ENCODE measurements at places on chromosomes 1 and 21. TPM values are rescaled to one million over a fixed set of nuclear protein-coding genes. Genes with fewer than 3 reads are reported as not detected.

- no peak for DNase-seq
Measured at GRCh38 chr1:186930238-186930637, 101.5 kb downstream of the PLA2G4A start.

DNA sequence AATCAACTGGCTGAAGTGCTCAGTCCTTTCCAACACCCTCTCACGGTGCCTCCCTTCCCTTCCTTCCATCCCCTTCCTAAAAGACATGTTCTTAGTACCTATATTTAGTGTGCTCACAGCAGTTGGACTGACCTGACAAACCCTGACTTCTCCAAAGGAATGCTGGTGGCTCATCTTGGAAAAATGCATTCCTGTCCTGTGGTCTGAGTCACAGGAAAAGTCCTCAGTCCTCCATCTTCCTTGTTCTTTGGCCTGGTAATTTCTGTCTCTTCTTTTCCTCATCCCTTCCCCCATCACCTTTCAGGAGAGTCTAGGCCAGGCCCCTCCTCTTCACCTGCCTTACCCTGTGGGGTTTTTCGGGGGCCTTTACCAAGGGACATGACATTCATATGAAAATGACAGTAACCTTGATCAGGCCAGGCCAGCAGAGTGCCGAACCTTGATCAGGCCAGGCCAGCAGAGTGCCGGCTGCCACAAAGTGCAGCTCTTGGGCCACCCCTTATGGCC lies 7.2 kb downstream of the ATP1B1 start:
- no peak for DNase-seq

GRCh38 chr1:41474490-41475271 lies 9.8 kb downstream of the EDN2 start:
- DNase-seq = no peak

DNA sequence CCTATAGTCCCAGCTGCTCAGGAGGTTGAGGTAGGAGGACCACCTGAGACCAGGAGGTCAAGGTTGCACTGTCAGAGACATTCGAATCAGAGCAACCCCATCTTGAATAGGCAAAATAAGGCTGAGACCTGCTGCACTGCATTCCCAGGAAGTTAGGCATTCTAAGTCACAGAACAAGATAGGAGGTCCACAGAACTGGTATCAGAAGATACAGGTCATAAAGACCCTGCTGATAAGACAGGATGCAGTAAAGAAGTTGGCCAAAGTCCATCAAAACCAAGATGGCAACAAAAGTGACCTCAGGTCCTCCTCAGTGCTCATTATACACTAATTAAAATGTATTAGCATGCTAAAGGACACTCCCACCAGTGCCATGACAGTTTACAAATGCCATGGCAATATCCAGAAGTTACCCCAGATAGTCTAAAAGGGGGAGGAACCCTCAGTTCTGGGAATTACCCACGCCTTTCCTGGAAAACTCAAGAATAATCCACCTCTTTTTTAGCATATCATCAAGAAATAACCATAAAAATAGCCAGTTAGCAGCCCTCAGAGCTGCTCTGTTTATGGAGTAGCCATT lies 65.2 kb upstream of the KLHDC7A start:
- no peak for DNase-seq

GRCh38 chr1:111973150-111973790 lies 16.2 kb downstream of the KCND3 start:
- no peak for DNase-seq

DNA sequence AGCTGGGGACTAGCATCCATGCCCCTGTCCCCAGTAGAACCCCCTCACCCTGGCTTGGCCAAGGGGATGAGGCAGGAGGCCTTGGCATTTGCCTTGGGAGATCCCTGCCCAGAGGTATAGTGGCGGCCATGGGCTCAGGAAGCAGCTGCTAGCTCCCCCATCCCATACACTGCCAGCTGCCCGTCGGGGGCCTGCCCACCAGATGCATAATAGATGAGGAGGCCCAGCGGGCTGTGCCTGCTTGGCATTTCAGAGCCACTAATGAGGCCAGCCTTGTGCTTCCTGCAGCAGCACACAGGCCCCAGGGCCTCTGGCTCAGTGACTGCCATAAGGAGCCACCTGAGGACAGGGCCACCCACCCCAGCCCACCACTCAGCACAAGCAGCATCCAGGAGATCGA lies 23.6 kb downstream of the RAP1GAP start:
- DNase-seq = no peak

GRCh38 chr21:44473915-44474555 lies 18.7 kb downstream of the LRRC3 start:
- no peak for DNase-seq

GRCh38 chr1:32219022-32219421 lies 3.1 kb downstream of the TMEM234 start:
- no peak for DNase-seq

GRCh38 chr1:193494368-193494767 lies 308.0 kb upstream of the B3GALT2 start:
- no peak for DNase-seq

- DNase-seq = peak; percentile 8
Measured at GRCh38 chr1:74652711-74653139, 20.9 kb downstream of the ERICH3 start.

- DNase-seq = no peak
Measured at GRCh38 chr1:13487143-13487868, 26.5 kb downstream of the LRRC38 start.

- no peak for DNase-seq
Measured at GRCh38 chr1:54138994-54139393, 13.8 kb downstream of the CDCP2 start.

DNA sequence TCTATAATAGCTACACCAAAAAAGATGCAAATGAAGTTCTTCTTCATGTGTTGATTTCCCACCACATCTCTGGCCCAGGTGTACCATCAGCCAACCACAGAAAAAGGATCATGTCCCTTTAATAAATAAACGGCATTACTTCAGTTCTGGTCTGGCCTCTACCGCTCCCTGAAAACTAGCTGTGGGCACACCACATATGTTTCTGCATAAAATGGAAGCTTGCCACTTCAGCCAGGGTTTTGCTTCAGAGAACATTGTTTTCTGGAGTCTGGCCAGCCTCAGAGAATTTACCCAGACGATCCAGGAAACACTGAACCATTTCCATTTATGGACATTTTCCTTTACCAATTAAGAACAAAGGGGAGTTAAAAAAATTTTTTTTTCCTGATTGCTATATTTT lies 5.8 kb upstream of the LAMC2 start:
- no peak for DNase-seq

- no peak for DNase-seq
Measured at GRCh38 chr21:31279986-31280385, 64.1 kb downstream of the TIAM1 start.

DNA sequence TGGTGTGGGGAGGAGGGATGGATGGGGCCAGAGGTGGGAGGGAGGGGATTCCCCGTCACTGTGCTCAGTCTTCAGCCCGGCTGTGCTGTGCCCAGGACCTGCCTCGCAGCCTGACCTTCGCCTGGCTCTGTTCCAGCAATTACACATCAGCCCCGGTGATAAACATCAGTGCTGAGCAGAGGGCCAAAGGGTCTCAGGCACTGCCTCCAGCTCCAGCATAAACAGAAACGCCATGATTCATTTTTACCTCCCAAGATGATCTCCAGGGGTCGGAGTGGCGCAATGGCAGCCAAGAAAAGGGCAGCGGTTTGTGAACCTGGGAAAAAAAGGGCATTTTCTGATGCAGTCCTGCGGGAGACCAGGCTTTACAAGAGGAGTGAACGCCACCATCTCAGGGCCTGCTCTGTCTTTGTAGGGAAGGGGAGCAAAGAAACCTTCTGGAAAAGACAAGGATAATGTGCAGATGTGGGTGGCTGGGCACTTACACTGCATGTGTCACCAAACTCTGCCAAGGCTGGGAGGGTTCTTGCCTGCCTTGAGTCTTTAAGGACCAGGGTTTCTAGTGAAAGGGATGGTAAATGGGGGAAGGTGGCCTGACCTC lies 28.1 kb downstream of the SHISA4 start:
- DNase-seq = no peak

CNR2 gene
- total RNA-seq = not detected

GUCA2A gene
- not detected for total RNA-seq

PAQR6 gene
- total RNA-seq = 8.4 TPM
